ENCODE measurements at places on chromosomes 2 and 18. TPM values are rescaled to one million over a fixed set of nuclear protein-coding genes. Genes with fewer than 3 reads are reported as not detected.

DNA sequence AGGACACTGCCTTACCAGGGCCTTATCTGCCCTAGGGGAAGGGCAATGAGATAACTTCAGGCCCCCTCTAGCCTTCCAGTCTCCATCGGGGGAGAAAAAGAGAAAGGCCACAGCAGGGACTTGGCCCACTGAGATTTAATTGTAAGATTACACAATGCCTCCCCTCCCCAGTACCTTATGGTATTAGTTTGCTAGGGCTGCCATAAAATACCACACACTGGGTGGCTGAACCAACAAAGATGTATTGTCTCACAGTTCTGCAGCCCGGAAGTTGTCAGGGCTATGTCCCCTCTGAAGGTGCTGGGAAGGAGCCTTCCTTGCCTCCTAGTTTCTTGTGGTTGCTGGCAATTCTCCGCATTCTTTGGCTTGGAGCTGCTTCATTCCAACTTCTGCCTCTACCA is 34.8 kb upstream of the SPATA3 start:
- DNase-seq: no peak

The CD8B gene
- 1.1 TPM for total RNA-seq

The RFTN2 gene
- total RNA-seq: not detected

The STPG4 gene
- total RNA-seq: not detected

- DNase-seq: no peak
Measured at GRCh38 chr2:75558786-75559679, 1.7 kb downstream of the EVA1A start.

The LRPPRC gene
- 55.4 TPM for total RNA-seq

The WDCP gene
- 1.4 TPM for total RNA-seq

The TUBA4A gene
- 183 TPM for total RNA-seq

DNA sequence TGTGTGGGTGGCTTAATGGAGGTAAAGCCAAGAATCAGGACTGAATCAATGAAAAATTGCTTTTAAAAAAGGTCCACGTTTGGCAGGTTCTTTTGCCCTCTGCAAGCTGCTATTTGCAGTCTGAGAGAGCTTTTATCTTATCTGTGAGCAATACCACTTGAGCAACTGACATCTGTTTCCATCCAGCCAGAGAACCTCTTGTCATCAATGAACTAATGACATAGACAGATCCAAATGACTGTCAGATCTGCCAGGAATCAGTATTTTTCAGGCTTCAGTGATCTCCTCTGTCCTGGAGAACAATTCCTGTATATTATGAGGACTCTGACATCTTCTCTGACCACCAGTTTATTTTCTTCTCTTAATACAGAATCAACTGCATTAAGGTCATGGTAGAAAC is 608.1 kb downstream of the LRP1B start:
- no peak for DNase-seq

All from CD4-positive, alpha-beta T cell (primary cell).